ENCODE measurements at places on chromosomes 2 and 18.

DNA sequence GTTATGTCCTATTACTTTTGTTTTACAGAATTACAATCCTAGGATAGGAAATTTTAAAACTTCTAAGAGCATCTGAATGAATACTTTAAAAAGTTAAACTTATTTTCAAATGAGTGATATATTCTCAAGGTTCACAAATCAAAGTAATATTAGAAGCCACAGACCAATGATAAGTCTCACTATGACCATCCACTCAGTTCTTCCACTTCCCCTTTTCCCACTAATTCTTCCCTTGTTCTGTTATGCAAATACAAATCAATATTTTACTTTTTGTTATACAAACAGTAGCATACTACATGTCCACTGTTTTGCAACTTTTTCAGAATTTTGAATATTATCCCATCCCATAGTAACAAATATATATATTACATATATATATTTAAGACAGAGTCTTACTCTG lies 20.2 kb downstream of the USP37 start:
- H3K4me1 ChIP-seq = no peaks in the 10 kb centered on the region
- no peak for DNase-seq
- H3K4me3 ChIP-seq = no peak overlapping the region
- no peaks in the 10 kb centered on the region for H3K27me3 ChIP-seq
- no peak overlapping the region for H3K27ac ChIP-seq

DNA sequence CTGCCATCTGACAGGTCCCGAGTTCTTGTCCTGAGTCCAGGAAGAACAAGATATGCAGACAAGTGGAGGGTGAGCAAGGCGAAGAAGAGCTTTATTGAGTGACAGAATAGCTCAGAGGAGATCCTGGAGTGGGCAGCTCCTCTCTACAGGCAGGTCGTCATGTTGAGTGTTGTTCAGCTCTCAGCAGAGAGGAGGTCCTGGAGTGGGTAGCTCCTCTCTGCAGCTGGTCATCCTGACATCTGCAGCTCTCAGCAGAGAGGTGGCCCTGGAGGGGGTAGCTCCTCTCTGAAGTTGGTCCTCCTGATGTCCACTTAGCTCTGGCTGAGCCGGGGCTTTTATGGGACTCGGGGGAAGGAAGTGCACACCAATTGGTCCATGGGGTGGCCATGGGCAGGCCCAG lies 90.4 kb downstream of the ATAD2B start:
- H3K27ac ChIP-seq = no peak overlapping the region
- no peaks in the 10 kb centered on the region for H3K4me1 ChIP-seq
- H3K4me3 ChIP-seq = no peak overlapping the region
- no peak for DNase-seq
- H3K27me3 ChIP-seq = no peaks in the 10 kb centered on the region

DNA sequence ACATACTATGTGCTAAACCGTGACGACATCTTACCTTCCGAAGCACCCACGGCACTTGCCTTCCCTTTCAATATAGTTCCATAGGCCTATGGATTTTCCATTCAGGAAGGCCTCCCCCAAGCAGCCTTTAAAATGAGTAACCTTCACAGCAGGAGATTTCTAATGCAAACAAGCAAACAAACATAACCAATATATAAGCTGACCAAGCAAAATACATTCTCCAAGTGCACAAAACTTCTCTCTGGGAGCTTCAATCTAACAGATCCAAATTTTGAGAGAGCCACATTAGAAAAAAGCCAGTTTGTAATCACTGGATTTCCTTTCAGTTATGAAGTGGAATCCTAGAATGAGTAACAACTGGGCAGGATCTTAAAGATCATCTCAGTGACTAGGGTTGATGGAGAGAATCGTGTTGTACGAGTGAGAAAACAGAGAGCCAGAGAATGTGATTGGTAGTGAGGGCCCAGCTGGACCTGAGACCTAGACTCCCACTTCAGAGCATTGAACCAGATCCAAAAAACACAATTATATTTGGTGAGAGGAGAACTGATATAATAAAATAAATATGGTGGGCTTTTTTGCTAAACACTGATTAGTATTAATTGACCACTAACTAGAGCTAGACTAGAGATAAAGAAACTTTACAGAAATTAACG lies 145.6 kb downstream of the LAMA1 start:
- H3K27ac ChIP-seq = no peak overlapping the region
- no peaks in the 10 kb centered on the region for H3K36me3 ChIP-seq
- no peak for DNase-seq
- no peaks in the 10 kb centered on the region for H3K4me1 ChIP-seq

- no peaks in the 10 kb centered on the region for H3K4me1 ChIP-seq
- H3K4me3 ChIP-seq = no peak overlapping the region
- no peak for DNase-seq
- no peak overlapping the region for H3K27ac ChIP-seq
- H3K27me3 ChIP-seq = no peaks in the 10 kb centered on the region
These were observed 78.2 kb downstream of the CAPN13 start for GRCh38 chr2:30729031-30729430.

DNA sequence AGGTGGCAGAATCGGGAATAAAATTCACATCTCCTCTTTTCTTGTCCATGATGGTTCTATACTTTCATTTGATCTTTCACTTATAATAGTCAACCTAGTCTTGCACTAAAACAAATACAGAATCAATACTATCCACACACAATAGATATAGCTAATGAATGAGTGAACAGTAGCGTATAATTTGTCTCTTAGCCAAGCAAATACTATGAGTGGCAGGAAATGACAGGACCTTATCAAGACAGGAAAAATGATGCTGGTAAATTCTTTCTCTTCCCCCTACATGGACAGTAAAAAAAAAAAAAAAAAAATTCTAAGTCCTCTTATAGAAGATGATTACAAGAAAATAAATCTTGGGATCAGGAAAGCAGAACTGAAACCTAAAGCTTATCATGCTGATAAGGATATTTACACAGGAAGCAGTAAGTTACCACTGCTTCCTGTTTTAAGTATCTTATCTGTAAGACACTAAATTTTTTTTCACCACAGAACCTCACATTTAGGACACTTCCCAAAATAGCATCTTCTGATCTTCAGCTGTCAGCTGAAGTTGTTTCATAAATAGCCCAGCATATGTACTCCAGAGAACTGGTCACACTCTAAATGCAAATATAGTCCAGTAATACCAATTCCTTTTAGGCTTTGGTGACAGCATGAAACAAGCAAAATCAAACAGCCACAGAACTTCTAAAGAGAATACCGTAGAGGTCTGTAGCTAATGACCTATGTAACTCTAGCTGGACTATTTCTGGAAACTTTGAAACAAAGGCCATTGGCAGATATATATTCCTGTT lies 27.0 kb downstream of the IRS1 start:
- H3K36me3 ChIP-seq = no peaks in the 10 kb centered on the region
- H3K27ac ChIP-seq = no peak overlapping the region
- H3K4me1 ChIP-seq = no peaks in the 10 kb centered on the region

- H3K4me3 ChIP-seq = peak overlapping the region; percentile 45
- no peaks in the 10 kb centered on the region for H3K27me3 ChIP-seq
- H3K4me1 ChIP-seq = peaks cover 6% of the 10 kb centered on the region
These were observed 151.7 kb upstream of the ZNF521 start for GRCh38 chr18:25503567-25504081.

DNA sequence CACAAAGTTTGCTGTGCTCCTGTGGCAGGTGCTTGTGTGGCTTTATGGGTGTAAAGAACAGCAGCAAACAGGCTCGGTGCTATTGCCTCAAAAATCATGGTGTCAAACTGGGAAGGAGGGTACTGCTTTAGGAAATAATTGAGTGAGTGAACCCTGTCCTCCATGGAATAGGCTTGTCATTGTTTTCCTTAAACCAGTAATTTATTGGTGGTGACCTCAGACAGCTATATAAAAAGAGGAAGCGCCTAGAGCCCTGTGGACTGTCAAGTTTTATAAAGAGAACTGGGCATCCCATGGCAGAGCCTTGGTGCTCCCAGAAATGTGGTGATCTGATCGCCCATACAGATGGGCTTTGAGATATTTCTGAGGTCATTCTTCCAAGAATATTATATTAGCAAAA lies 4.7 kb upstream of the CXCR4 start:
- no peaks in the 10 kb centered on the region for H3K36me3 ChIP-seq
- no peak overlapping the region for H3K4me3 ChIP-seq
- DNase-seq = no peak

DNA sequence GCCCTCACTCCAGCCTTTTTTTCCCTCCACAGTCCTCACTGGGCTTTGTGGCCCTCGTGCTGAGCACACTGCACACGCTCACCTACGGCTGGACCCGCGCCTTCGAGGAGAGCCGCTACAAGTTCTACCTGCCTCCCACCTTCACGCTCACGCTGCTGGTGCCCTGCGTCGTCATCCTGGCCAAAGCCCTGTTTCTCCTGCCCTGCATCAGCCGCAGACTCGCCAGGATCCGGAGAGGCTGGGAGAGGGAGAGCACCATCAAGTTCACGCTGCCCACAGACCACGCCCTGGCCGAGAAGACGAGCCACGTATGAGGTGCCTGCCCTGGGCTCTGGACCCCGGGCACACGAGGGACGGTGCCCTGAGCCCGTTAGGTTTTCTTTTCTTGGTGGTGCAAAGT lies 39.4 kb downstream of the STEAP3 start:
- no peak overlapping the region for H3K27ac ChIP-seq
- no peaks in the 10 kb centered on the region for H3K36me3 ChIP-seq
- H3K4me1 ChIP-seq = peaks cover 8% of the 10 kb centered on the region
- H3K4me3 ChIP-seq = no peak overlapping the region
- no peaks in the 10 kb centered on the region for H3K27me3 ChIP-seq

DNA sequence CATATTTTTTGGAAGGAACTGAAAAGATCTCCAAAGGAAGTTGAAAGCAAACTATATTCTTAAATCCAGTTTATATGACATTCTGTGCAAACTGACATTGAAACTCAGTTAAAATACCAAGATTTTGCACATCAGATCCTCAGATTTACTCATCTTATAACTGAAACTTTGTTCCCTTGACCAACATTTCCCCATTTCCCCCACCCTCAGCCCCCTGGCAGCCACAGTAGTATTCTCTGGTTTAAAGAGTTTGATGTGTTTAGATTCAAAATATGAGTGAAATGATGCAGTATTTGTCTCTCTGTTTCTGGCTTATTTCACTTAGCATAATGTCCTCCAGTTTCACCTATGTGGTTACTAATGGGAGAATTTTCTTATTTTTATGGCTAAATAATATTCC lies 99.2 kb upstream of the ITGA4 start:
- no peak overlapping the region for H3K27ac ChIP-seq
- H3K36me3 ChIP-seq = no peaks in the 10 kb centered on the region
- H3K4me3 ChIP-seq = no peak overlapping the region
- no peak for DNase-seq
- no peaks in the 10 kb centered on the region for H3K27me3 ChIP-seq

DNA sequence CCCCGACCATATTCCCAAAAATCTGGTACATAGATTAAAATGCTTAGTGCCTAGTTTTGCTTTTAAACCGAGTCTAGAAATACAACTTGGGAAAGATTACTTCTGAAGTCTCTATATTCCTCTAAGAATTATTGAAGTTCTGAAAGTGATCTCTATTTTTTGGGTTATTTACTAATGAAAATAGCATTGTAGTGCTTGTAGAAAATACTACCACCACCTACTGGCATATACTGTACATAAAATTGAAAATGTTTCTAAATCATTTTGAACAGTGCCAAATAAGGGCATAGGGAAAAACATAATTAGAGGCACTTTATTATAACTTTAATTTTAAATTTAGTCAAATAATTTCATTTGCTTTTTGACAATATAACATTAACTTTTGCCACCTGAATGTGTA lies 1399.6 kb upstream of the ZEB2 start:
- no peak overlapping the region for H3K27ac ChIP-seq
- no peak overlapping the region for H3K4me3 ChIP-seq
- no peak for DNase-seq
- no peaks in the 10 kb centered on the region for H3K36me3 ChIP-seq
- no peaks in the 10 kb centered on the region for H3K27me3 ChIP-seq
- no peaks in the 10 kb centered on the region for H3K4me1 ChIP-seq

DNA sequence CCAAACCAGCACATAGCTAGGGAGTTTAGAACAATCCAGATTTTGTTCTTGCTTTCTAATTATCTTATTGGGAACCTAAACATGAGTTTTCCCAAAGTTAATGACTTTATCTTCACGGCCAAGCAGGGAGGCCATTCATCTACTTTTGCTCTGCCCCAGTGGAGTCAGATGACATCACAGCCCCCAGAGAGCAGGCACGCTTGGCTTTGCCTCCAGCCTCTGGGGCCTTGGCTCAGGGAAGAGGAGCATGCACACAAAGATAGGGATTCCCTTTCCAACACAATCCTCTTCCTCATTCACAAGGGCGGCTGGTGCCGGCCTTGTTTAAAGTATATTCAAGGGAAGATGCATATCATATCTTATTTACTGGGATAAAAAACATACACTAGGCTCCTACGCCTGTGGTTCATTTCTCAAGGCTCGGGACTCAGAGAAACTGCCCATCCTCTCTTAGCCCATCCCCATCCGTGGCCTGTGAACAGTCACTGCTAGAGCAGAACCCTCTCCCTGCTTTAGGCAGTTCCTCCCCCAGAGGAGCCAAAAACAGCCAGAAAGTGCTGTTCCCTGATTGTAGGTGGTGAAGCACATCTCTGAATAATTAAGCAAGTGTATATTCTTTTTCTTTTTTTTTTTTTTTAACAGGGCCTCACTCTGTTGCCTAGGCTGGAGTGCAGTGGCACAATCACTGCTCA lies 21.2 kb downstream of the TGFA start:
- H3K36me3 ChIP-seq = no peaks in the 10 kb centered on the region
- H3K4me1 ChIP-seq = no peaks in the 10 kb centered on the region
- DNase-seq = no peak
- no peaks in the 10 kb centered on the region for H3K27me3 ChIP-seq
- no peak overlapping the region for H3K4me3 ChIP-seq

GRCh38 chr2:47867205-47867604 lies 39.1 kb downstream of the FBXO11 start:
- no peaks in the 10 kb centered on the region for H3K27me3 ChIP-seq
- peaks cover 78% of the 10 kb centered on the region for H3K4me1 ChIP-seq
- H3K36me3 ChIP-seq = no peaks in the 10 kb centered on the region
- H3K4me3 ChIP-seq = no peak overlapping the region
- peak overlapping the region; percentile 50 for H3K27ac ChIP-seq

DNA sequence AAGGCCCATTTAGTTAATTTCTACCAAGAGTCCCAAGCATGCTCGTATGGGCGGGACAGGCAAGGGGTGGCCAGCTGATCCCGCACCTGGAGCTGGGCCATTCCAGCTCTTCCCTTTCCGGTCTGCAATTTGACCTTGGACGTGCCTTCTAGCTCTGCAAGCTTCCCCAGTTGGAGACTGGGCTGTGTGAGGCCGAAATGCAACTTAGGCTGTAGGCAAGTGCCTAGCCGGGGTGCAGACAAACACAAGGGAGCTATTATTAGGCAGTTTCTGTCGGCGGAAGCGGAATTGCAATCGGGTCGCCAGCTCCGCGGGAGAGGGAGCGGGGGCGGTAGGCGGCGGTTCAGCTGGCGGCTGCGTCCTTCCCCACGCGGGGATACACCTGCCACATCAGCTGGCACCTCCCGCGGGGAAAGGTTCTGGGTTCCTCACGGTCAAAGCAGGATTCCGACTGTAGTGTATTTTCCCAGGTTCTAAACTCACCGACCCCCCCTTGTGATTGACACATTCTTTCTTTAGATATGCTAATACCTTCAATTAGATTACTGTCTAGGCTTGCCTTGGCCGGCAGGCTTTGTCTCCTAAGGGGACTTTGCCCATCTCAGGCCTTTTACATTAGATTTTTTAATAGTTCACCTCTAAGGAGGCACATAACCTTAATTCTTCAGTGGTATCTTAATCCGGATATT lies 17.1 kb upstream of the ZNF532 start:
- H3K27ac ChIP-seq = no peak overlapping the region
- no peak overlapping the region for H3K4me3 ChIP-seq
- H3K36me3 ChIP-seq = no peaks in the 10 kb centered on the region
- DNase-seq = no peak
